ENCODE measurements at places on chromosomes 1 and 21.

- DNase-seq, result no peak
Measured at GRCh38 chr1:33473900-33474299, 1.5 kb downstream of the ZSCAN20 start.

DNA sequence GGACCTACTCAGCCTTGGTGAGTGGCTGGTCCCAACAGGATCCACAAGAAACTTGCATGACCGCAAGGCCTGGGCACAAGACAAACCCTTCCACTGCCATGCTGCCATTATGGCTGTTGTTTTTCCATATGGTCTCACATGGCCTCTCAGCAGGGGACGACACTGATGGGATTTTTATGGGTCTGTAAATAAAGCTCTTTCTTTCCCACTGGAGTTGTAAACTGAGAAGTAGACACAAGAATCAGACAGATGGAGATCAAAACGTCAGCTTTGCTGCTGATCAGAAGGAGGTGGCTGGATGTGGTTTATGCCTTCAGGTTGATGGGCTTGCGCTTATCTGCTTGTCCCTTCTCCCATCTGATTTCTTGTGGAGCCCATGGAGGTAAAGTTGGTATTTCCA, 138.1 kb upstream of the KCNJ6 start:
- DNase-seq, result peak; percentile 84

DNA sequence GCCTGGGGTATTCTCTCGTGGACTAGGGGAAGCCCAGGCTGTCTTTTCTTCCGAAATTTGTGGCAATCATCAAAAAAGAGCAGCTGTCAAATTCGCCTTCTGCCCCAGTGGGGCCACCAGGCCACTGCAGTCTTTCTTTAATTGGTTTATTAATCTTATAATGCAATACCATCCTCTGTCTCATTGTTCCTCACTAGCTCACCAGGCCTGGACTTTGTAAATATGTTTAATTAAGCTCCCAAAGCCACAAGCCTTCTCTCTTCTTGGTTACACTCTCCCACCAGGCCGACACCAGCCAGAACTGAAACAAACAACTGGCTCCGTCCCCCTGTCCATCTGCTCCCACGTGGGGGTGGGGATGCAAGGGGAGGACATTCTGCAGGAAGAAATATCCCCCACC, 22.0 kb upstream of the CAMK1G start:
- no peak for DNase-seq

- DNase-seq, result peak; percentile 18
Measured at GRCh38 chr21:42532466-42533181, 19.0 kb downstream of the SLC37A1 start.

DNA sequence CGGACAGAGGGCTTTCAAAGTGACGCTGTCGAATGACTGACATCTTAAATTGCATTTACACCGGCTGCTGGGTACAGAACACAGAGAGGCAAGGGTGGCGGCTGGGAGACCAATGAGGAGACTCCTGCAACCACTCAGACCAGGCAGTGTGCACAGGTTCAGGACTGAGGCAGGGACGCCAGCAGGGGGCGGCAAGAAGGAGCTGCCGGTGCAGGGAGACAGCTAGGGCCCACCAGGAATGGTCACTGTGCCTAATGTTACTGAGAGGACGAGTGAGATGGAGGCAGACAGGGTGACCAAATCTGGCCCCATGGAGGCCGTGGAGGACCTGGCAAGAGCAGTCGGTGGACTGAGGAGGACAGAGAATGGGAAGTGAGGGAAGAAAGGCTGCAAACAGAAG, 23.5 kb downstream of the GLIS1 start:
- DNase-seq, result no peak

DNA sequence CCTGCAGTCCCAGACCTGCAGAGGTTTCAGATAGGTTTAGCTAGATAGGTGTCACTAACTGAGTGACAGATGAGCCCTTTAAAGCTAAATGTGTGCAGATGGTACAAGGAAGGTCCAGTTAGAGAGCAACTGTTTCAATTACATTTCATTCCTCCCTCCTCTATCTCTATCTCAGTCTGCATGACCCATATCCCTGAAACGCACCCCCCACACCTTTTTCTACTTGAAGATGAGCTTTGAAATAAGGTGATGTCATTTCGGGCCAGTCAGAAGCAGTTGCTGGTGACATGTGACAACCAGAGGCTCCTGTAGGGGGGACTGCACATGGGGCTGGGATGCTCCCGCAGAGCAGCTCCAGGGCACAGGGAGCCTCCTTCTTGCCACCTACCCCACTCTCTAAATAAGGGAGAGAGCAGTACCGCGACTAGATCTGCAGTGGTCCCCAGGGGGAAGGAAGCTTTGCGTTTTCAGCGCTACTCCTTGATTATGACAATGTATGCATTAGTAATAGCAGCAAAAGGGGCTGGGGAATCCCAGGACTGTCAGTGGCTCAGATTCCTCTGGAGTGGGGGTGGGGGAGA, 4.3 kb downstream of the ATP8B2 start:
- no peak for DNase-seq

DNA sequence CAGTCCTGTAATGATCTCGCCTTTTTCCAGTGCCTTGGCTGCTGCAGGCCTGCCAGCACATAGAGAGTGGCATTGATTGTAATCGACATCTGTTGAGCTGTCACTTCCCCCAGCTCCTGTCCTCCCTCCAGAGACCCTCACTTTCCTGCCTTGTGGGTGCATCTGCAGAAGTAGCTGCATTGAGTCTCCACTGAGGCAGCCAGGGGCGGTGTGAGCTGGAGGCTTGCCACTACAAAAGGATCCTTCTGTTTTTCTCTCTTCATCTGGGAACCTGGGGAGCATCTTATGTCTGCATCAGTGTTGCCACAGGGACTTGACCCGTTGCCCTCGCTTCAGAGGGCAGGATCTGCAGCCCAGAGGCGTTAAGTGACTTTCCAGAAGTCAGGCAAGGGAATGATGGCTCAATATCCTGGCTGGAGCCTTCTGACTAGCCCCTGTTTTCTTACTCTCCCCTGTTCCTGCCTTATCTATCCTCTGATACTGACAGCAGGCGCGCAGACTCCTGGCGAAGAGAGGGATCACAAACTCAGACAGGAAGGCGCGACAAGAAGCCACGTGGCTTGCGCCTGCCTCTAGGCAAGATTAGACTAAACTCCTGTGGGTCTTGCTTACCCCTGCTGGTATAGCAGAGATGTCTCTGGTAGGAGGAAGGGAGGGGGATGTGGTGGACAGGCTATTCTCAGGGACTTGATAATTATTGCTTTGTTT, 13.3 kb upstream of the FMOD start:
- DNase-seq, result no peak

GRCh38 chr1:47753808-47754207, 243.4 kb downstream of the TRABD2B start:
- DNase-seq, result no peak

GRCh38 chr1:12406211-12407021, 176.6 kb downstream of the VPS13D start:
- no peak for DNase-seq

- no peak for DNase-seq
Measured at GRCh38 chr1:4573526-4573925, 80.9 kb upstream of the AJAP1 start.

GRCh38 chr1:78114034-78114956, 68.5 kb downstream of the GIPC2 start:
- DNase-seq, result peak; percentile 94

- no peak for DNase-seq
Measured at GRCh38 chr1:215273838-215274516, 191.4 kb downstream of the KCNK2 start.

DNA sequence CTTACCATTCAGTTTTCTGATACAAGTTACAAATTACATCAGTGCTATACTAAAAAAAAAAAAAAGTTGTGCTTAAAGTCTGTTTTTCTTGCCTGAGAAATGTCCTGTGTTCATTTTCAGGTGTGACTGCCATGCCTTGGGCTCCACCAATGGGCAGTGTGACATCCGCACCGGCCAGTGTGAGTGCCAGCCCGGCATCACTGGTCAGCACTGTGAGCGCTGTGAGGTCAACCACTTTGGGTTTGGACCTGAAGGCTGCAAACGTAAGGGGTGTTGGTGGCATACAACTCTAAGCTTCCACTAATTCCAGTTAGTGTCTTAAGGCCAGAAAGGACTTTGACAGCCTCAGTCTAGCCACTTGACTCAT, 60.1 kb upstream of the LAMC2 start:
- no peak for DNase-seq

- DNase-seq, result no peak
Measured at GRCh38 chr1:72281144-72281543, 1.2 kb downstream of the NEGR1 start.

DNA sequence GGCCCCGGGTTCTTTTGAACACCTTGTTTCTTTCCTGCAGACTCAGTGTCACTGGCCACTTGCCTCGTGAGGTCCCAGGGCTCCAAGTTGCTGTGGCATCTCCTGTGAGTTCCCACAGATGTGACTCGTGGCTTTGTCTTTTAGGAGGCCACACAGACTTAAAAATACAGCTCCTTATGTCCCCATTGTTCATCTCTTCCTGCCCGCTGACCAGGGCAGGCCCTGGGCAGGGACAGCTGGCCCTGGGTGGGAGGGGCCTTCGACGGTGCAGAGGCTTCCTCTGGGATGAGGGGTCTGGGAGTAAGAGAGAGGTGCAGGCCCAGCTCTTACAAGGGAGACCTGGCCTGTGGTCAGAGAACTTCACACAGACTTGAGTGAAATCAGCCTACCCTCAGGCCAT, 15.6 kb downstream of the LDLRAP1 start:
- DNase-seq, result no peak

- no peak for DNase-seq
Measured at GRCh38 chr1:1088801-1089680, 14.9 kb upstream of the RNF223 start.

GRCh38 chr1:180168786-180169639, 14.3 kb downstream of the QSOX1 start:
- peak; percentile 98 for DNase-seq

DNA sequence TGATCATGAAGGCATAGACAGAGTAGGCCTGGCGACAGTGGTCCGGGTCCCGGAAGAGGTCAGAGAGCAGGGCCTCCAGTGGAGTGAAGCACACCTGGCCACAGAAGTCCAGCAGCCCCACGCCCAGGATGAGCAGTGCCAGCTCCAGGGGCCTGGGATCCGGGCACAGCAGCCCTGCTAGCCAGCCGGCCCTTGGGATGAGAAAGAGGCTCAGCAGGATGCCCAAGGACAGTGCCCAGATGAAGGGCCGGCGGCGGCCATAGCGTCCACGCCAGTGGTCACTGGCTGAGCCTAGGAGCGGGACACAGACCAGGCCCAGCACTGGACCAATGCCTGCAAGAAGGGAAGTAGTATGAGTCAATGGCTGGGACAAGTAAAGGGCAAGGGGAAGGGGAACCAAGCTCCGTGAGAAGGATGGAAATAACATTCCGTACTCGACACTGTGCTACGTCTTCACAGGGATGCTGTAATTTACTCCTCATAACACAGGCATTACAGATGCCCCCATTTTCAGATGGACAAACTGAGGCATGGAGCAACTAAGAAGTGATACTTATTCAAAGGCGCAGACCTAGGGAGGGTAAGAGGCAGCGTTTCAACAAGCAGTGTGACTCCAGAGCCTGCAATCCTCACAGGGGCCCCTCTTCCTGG, 16.9 kb downstream of the SLC45A3 start:
- no peak for DNase-seq

- DNase-seq, result no peak
Measured at GRCh38 chr1:21801100-21801499, 11.0 kb upstream of the LDLRAD2 start.
